ENCODE measurements at places on chromosomes 2 and 18. TPM values are rescaled to one million over a fixed set of nuclear protein-coding genes. Genes with fewer than 3 reads are reported as not detected.
A peak's percentile ranks its signal among the peaks of the same experiment; 100 is the strongest.

RFX8 gene
- 2.8 TPM for polyA plus RNA-seq

- no peak for DNase-seq
Observed at GRCh38 chr2:127225186-127225960, 5.3 kb upstream of the CYP27C1 start.

SPR gene
- 4.3 TPM for polyA plus RNA-seq

GRCh38 chr2:162106146-162106551 lies 32.1 kb upstream of the DPP4 start:
- DNase-seq = no peak

GRCh38 chr18:7830468-7830867 lies 263.4 kb downstream of the PTPRM start:
- DNase-seq = no peak

- no peak for DNase-seq
Observed at GRCh38 chr18:34783501-34783900, 73.4 kb downstream of the DTNA start.

GRCh38 chr2:199488772-199489400 lies 31.1 kb upstream of the SATB2 start:
- no peak for DNase-seq

SLC4A1AP gene
- polyA plus RNA-seq = not detected

DNA sequence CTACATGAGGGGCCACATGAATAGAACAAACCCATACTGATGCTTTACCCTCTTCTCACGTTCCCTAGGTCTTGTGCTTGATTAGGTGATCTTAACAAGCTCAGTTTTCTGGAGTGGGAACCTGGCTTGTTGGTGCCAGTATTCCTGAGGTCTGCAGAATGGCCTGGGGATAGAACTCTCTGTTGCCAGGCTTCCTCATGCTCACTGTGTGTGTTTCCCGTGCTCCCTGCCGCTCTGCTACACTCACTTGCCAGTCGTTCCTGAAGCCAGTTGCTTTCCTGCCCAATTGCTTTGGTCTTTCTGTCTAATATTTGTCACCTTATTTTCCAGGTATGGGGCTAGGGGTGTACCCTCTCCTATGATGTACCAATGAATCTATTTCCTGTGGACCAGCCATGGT lies 2111.5 kb upstream of the PIK3C3 start:
- DNase-seq = no peak

- no peak for DNase-seq
Observed at GRCh38 chr2:193348055-193348454, 1153.3 kb upstream of the TMEFF2 start.

ALPP gene
- polyA plus RNA-seq = not detected

DNA sequence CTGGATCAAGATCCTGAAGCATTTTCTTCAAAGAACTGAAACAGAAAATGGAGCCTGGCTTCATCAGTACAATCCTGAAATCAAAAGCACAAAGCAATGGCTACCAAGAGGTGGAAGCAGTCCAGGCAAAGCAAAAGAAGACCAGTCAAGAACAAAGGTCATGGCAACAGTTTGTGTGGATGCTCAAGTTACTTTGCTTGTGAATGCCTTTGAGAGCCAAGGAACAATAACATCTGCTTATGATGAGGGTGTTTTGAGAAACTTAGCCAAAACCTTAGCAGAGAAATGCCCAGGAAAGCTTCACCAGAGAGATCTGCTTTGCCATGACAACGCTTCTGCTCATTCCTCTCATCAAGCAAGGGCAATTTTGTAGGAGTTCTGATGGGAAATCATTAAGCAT lies 723.1 kb downstream of the TMEM182 start:
- DNase-seq = no peak

- DNase-seq = no peak
Observed at GRCh38 chr2:105814291-105814940, 69.7 kb downstream of the NCK2 start.

EFR3B gene
- polyA plus RNA-seq = 3.3 TPM

HK2 gene
- polyA plus RNA-seq = 7.2 TPM

- DNase-seq = no peak
Observed at GRCh38 chr2:238861766-238862315, 14.0 kb downstream of the TWIST2 start.

DNA sequence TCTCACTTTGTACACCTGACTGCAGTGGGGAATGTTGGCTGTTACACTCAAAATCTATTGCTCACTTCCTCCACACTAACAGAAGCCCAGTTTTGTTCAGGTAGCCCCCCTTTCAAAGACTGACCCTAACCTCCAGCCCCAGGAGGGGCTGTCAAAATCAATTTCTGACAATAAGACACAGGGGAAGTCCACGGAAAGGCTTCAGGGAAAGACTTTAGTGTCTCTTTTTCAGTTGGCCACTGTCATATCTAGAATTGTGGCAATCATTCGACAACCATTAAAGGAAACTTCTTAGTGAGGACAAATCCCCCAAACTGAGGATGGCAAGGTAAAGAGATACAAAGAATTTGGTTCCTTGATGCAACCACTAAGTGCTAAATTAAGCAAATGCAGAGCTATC lies 59.0 kb downstream of the BARD1 start:
- no peak for DNase-seq

IFIH1 gene
- polyA plus RNA-seq = 7.1 TPM

PRSS56 gene
- polyA plus RNA-seq = 2.6 TPM

GRCh38 chr2:58521803-58522554 lies 280.9 kb upstream of the FANCL start:
- no peak for DNase-seq

DNA sequence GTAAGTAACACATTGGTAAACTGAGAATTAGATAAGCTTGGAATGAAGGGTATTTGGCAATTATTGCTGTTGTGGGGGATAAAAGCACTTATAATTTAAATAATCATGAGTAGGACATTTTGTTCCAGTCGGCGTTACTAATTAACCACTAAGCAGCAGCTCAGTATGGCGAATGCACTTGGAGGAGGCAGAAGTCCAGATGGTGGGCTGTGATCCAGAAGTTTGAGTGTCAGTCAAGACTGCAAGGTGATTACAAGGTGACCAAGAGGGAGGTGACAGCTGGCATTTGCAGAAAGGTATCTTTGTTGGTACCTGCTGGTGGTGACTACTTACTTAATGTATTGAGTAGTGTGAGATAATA lies 643.6 kb upstream of the FAM98A start:
- DNase-seq = no peak

GRCh38 chr2:163800951-163801381 lies 65.2 kb upstream of the FIGN start:
- DNase-seq = peak; percentile 58

DNA sequence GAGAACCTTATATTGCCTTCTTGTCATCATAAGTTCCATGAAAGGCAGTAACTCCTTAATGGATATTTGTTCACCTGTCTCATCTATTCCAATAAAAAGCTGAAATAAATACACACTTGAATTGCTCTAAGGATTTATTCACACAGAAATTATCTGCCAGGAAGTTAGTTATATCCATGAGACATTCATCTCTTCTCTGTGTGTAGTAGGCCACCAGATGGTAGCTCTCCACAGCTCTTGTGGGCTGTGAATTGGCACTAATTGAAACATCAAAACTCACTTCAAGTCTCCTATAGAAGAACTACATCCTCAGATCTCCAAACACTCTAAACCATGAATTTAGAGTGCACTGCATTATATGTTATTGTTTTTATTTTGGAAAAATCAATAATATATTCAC lies 189.6 kb downstream of the DSC3 start:
- no peak for DNase-seq
